ENCODE measurements at places on chromosomes 11 and 22.

DNA sequence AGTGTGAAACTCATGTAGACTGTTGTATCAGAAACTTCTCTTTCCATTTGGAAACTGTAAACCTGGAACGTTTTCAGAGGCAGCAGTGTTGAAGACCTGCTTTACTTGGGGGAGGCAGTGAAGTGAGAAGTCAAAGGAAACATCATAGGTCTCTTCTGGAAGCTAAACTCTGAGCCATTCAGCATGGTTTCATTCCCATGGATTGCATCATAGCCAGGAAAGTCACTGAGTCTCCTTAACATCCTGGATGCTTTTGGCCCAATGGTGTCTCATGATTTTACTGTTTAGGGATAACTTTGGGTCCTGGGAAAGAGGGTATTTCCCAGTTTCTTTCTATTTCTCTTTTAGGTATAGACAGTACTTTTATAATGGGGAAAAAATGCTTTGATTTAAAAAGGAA is 153.2 kb upstream of the E2F8 start:
- DNase-seq = no peak

- peak; percentile 65 for DNase-seq
Observed at GRCh38 chr11:12258451-12258850, 118.9 kb upstream of the PARVA start.

- no peak for DNase-seq
Observed at GRCh38 chr11:104165014-104165413, 1.1 kb upstream of the PDGFD start.

DNA sequence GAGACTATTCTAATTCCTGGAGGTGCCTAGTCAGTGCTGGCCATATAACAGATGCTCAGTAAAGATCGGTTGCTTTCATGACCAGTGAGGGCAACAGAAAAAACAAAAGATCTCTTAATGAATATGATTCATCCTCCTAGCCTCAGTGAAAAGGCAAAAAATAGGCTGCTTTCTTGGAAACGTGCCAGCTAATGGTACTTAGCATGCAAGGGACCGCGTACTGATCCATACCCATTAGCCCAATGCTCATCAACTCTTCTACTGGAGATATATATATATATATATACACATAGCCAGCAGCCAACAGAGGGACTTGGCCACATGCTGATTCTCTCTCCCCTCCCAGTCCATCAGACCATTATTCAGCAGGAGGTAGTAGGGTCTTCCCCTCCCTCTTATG is 320.4 kb downstream of the KIRREL3 start:
- no peak for DNase-seq

- DNase-seq = no peak
Observed at GRCh38 chr11:3803726-3804495, 4.4 kb upstream of the PGAP2 start.

GRCh38 chr11:134504146-134504905 is 92.3 kb upstream of the B3GAT1 start:
- DNase-seq = no peak

DNA sequence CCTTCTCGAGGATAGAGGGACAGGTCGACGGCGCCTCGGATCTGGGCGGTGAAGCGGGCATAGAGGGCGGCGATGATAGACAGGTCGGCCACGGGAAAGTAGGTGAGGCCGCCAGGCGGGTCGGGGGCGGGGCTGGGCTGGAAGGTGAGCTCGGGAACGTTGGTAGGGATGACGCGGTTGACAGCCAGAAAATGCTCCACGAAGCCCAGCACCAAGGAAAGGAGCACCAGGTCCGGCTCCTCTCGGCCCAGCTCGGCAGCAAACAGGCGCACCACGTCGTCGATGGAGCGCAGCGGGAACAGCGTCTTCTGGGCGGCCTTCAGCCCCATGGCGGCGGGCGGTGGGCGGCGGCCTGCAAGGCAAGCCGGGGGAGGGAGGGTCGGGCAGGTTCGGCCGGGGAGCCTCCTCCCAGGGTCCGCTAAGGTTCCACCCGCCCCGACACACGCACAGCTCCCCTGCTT is 540 bp downstream of the MEN1 start:
- peak; percentile 74 for DNase-seq

- peak; percentile 96 for DNase-seq
Observed at GRCh38 chr11:64230171-64230984, at the start of gene DNAJC4. DNAJC4 (plus strand) TSS chr11:64230548; CDS start chr11:64230855, 307 bp downstream.

- DNase-seq = peak; percentile 61
Observed at GRCh38 chr11:44623731-44624491, 58.4 kb downstream of the CD82 start.

DNA sequence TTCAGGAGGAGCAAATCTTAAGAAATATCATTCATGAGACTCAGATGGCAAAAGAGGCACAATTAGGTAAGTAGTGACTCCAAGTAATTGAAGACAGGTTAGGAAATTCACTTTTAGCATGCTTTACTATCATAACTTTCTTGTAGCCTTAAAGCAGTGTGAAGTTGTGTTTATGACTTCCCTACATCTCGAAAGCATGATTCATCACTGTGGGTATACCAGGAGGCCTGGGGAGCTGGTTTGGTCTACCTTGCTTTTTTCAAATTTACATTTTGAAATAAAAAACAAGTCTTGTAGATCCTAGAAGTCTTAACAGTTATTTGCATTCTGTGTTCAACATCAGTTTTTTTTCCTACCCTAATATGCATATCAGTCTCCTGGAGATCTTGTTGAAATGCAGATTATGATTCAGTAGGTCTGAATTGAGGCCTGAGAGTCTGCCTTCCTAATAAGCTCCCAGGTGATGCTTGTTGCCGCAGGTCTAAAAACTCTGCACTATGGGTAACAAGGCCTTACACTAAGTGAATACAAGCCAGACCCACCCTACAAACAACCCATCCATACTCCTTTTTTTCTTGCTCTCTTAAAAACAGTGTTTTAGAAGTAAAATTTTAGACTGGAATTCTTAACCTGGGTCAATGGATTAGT is 41.4 kb downstream of the TTC17 start:
- no peak for DNase-seq

- DNase-seq = no peak
Observed at GRCh38 chr22:43707648-43708047, 104.5 kb downstream of the EFCAB6 start.

DNA sequence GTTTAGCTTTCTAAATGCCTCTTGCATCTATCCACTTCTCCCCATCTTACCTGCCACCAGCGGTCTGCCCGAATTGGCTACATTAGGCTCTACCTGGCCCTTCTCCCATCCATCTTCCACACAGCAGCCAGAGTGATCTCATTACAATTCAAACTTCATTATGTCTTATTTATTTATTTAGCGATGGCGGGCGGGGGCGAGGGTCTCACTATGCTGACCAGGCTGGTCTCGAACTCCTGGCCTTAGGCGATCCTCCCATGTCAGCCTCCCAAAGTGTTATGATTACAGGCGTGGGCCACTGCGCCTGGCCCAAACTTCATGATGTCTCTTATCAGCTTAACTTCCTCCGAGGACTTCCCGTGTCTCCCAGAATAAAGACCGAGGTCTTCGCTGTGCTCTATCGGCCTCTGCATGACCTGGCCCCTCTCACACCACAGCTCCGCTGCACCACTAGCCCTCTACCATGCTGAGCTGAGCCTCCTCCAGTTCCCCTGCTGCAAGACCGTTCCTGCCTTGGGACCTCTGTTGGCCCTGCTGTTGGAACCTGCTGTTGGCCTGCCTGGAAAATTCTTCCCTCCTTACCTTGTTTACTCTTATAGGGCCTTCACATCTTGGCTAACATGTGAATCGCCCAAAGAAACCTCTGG is 870 bp upstream of the CTTN start:
- DNase-seq = no peak

- no peak for DNase-seq
Observed at GRCh38 chr11:43404836-43405479, 46.2 kb downstream of the TTC17 start.

DNA sequence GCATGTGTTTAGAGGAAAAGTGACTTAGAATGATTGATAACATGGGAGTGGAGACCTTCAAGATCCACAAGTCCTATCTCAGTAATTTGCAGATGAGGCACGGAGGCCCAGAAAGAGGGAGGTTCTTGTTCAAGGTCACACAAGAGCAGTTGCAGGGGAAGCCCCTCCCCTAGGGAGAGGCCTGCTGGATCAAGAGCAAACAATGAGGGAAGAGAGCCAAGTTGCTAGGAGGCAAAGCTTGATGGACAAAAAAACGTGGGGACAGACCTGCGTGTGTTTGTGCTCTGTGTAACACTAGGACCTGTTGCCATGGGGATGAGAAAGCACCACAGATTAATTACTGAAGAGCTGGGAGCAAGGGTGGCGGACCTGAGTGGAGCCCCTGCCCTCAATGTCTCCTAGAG is 6.4 kb upstream of the MFRP start:
- peak; percentile 87 for DNase-seq

DNA sequence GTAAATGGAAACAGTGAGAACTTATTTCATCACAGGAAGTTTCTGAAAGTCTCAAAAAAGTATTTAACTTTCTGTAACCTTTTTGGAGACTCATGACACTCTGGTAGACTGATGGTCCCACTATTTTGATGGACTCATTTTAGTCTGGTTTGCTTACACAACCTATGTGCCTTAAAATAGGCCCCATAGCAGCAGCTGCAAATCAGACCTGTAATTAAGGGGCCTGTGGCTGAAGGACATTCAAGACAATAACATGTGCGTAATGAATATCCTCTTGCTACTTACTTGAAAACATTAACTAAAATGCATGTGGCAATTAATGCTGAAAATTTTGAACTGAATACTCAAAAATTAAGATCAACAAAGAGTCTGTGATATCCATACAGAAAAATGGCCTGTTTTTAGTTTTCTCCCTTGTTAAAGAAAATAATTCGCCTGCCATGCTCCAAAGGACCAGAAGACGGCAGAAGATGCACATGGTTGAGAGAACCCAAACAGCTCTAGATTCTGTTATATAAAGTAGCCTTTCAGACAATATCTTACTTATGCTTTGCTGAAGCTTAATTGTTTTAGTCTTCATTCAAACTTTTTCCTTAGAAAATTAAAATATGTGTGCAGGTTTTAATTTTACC is 568.5 kb downstream of the KCNA4 start:
- no peak for DNase-seq

GRCh38 chr11:57103899-57104605 is 77.7 kb upstream of the LRRC55 start:
- DNase-seq = no peak

DNA sequence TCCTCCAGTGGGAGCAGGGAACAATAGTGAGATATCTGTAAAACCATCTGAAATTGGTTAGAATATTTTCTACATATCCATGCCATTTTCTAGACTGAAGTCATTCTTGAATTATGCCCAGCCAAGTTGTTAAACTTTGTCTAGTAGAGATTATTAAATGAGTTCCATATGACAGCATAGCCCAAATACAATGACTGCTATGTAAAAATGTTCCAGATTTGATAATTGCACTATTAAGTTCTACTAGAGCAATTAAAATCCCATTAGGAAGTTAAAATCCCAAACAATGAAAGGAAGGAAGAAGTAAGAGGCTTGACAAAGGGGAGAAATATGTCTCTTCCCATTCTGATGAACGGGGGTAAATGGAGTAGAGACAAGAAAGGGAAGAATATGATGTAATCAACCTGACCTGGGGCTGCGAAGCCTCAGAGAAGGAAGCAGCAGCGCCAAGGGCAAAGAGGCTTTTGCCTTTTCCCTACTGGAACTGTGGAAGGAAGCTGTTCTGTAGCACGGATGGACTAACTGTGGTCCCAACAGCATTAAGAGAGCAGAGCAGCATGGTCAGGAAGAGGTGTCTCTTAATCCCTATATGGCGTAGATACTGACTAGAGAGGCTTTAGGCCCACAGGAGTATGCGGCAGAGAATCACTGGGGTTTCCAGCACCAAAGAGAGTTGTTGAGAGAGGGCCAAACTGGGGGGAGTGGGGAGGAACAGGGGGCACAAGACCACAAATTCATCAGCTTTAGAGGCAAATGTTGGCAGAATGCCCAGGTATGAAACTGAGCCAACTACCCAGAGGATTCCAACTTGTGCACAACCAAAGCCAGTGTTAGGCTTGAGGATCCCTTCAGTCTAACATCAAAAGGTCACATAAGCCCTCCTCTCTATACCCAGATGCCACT is 26.7 kb downstream of the RRP8 start:
- peak; percentile 24 for DNase-seq

GRCh38 chr11:3926458-3927095 is 71.1 kb downstream of the STIM1 start:
- DNase-seq = no peak

- peak; percentile 55 for DNase-seq
Observed at GRCh38 chr11:18721561-18722292, 4.3 kb downstream of the IGSF22 start.

DNA sequence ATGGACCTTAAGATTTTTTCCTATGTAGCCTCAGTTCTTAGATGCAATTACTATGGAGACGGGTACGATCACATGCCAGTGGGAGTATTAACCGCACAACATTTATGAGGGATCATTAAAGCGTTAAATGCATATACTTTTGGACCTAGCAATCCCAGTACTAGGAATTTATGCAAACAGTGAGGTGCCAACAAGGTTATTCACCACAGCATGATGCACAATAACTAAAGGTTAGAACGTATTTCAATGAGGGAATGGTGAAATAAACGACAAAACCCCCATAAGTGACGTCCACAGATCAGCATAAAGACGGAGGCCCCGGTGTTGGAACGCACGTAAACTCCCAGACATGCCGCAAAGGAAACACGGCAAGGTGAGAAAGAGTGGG is 539 bp downstream of the SIRT3 start:
- no peak for DNase-seq

DNA sequence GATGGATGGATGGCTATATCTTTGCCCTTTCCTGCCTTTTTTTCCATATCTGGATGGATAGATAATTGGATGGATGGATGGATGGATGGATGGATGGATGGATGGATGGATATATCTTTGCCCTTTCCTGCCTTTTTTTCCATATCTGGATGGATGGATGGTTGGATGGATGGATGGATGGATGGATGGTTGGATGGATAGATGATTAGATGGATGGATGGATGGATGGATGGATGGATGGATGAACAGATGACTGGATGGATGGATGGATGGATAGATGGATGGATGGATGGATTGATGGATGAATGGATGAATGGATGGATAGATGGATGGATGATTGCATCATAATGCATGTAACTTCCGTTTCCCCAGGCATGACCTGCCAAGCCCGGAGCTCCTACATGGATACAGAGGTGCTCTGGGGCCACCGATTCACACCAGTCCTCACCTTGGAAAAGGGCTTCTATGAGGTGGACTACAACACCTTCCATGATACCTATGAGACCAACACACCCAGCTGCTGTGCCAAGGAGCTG is 24.9 kb downstream of the KCNJ5 start:
- no peak for DNase-seq

- DNase-seq = no peak
Observed at GRCh38 chr11:75369560-75370255, 18.2 kb upstream of the ARRB1 start.

- DNase-seq = no peak
Observed at GRCh38 chr11:1592628-1593027, 5.5 kb downstream of the KRTAP5-2 start.

- DNase-seq = peak; percentile 51
Observed at GRCh38 chr11:8338138-8338537, 74.5 kb upstream of the LMO1 start.

GRCh38 chr11:65610404-65610803 is 3.6 kb downstream of the MAP3K11 start:
- no peak for DNase-seq

DNA sequence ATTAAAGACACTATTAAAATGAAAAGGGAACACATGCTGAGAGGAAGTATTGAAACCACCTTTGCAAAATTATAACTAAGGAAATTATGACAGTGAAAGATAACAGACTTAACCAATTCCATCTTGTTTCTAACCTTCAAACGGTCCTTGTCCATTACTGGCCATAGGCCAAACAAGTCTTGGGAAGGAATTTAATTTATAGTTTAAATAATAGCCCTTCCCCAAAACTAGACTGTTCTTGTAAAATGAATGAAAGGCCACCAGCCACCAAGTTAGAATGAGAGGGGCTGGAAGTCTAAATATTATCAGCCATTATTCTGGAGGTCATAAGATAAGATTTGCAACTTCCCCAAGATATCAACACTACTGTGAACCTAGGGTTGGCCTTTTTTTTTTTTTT is 1.8 kb upstream of the TALDO1 start:
- DNase-seq = no peak
